Activated T-helper 1 cell treated with Interleukin-2 at 50 U/mL for 16 hours (primary cell): ENCODE measurements at places on chromosomes 12 and 14.

GRCh38 chr12:124658806-124659402 lies 91.5 kb upstream of the NCOR2 start:
- no peak for DNase-seq

GRCh38 chr12:27965411-27965810 lies 7.1 kb downstream of the PTHLH start:
- DNase-seq: no peak

- DNase-seq: no peak
Measured at GRCh38 chr12:132986885-132987225, 688 bp downstream of the ZNF26 start.

- DNase-seq: no peak
Measured at GRCh38 chr12:2337031-2338010, 284.5 kb downstream of the CACNA1C start.

DNA sequence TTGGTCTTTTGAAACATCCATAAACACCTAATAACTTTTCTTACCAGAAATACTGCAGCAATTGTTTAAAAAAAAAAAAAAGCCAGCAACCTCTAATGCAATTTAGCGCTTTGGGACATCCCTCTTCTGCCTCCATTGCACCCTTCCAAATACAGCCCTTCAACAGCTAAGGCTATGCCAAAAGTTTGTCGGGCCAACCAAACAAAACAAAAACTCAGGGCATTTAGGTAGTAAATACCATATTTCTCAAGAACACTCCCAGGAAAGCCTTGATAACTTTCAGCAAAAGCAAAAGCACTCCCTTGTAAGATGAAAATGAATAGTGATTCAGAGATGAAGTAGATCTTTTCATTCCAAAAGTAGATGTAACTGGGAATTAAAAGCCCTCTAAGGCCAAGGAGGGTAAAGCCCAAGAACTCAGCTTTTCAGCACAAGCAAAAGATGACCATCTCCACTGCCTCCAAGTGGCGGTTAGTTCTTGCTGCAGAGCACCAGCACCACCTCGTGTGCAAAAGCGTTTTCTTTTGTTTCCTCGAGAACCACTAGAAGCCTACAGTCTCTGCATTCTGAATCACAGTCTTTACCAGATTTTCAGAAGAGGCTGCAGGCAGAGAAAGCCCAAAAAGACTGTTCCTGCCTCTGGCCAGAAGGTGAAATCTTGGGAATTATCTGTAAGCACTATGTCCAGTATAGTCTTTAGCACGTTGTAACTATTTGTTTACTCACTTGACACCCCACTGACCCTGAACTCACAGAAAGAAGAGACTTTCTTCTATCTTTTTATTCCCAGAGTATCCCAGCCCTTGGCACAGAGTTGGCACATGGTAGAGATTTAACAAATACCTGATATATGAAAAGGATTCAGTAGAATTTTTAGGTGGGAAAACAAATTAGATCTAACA lies 53.1 kb downstream of the SIX6 start:
- no peak for DNase-seq
